ENCODE measurements at places on chromosomes 2 and 18.

- DNase-seq = peak; percentile 3
Observed at GRCh38 chr2:241769819-241770184, 6.8 kb upstream of the GAL3ST2 start.

- DNase-seq = no peak
Observed at GRCh38 chr2:127857265-127857808, 618 bp downstream of the POLR2D start.

GRCh38 chr2:235066895-235067294 is 115.1 kb downstream of the SH3BP4 start:
- no peak for DNase-seq

- DNase-seq = no peak
Observed at GRCh38 chr2:131517106-131517831, 10.4 kb upstream of the CCDC74A start.

- no peak for DNase-seq
Observed at GRCh38 chr2:126761256-126761980, 105.5 kb downstream of the GYPC start.

GRCh38 chr18:50013363-50014138 is 181.4 kb downstream of the MYO5B start:
- DNase-seq = no peak

DNA sequence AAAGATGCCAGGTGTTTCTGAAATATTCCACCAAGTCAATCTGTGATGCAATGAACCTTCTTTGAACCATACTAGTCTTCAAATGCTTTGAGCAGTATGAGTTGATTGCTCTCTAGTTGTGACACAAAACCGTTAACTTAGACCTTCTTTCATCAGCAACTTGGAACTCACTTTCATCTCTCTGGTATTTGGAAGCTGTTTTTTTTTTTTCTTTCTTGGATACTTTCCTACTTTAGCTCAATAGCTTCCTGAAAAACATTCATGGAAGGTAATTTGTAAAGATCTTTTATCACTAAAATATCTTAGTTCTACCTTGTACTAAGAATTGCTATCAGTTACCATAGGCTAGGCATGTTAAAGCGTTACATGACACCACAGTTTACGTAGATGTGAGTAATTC is 1071.9 kb upstream of the CHAC2 start:
- DNase-seq = no peak

- DNase-seq = peak; percentile 76
Observed at GRCh38 chr2:3604991-3605961, 10.4 kb downstream of the COLEC11 start.

GRCh38 chr2:241553512-241553830 is 5.1 kb upstream of the BOK start:
- DNase-seq = no peak

GRCh38 chr18:56423626-56424025 is 214.8 kb downstream of the TXNL1 start:
- DNase-seq = no peak

- DNase-seq = no peak
Observed at GRCh38 chr2:151905963-151906632, 77.9 kb upstream of the ARL5A start.

DNA sequence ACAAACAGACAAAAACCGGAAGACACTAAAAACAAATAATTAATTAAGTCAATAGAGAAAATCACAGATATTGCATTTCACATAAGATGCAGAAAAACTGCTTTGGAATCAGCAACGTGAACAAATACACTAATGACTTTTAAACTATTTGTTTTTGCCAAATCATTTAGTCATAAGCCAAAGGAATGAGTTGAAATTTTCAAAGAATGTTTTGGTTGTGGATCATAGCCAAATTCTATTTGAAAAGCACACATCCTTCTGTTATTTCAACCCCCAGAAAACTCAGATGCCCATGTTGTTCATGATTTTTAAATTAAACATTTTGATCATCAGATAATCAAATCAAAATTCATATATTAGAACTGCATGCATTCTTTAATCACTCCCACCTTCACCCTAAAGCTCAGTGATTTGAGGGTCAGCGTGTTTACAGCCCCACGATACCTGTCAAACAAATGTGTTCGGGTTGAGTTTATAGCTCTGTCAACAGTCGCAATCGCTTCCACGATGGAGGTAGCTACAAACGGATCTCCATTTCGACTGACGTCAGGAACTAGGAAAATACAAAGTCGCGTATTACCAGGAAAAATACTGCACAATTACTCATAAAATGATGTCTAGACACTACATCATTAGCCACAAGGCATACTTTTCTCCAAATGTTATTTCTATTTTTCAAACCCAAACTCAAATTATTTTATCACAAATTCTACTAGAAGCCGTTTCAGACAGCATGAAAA is 90.2 kb downstream of the PXDN start:
- DNase-seq = no peak

DNA sequence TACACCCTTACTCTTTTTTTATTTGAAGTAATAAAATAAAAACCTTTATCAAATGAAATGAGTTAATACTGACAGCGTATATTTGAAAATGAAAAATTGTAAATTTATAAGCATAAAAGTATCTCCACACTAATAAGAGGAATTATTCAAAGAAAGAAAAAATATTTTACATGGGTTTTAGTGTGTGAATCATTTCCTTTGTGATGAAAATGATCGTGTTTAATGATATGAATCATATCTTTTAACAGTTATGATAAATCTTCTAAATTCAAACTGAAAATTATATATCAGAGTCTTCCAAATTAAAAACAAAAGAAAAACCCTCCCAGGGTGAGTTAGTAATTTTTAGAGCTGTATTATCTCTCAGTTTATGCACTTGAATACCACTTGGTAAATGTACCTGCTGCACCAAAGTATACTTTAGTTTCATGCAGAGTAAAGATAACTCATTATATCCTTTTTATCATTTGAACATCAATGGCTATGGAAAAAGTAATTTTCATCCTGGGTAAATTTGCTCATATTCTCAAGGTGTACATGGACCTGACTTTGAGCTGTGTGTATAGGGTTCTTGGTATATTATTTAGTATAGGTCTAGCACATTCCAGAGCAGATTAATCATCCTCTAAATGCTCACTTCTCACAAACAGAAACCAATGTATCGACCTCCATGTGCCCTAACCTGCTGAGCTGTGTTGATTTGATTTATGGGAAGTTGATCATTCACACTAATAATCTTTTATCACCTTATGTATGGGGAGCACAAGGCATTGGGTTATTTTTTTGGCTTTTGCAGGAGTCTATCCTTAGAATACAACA is 98.7 kb upstream of the VWC2L start:
- DNase-seq = no peak

DNA sequence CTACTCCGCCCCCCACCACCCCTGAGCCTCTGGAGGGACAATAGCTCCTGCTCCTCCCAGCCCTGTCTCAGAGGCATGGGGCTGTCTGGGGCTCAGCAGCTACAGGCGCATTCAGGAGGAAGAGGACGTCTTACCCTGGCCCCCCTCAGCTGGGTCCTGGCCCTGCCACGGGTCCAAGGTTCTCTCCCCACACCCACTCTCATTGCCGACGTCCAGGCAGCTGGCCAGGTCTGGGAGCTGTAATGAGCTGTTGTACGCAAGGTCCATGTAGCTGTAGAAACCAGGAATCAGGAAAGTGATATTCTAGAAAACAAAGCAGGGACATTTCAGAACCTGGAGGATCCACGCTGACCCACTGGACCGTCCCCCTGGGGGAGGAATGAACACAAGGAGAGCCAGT is 13.5 kb downstream of the PASK start:
- DNase-seq = peak; percentile 34

DNA sequence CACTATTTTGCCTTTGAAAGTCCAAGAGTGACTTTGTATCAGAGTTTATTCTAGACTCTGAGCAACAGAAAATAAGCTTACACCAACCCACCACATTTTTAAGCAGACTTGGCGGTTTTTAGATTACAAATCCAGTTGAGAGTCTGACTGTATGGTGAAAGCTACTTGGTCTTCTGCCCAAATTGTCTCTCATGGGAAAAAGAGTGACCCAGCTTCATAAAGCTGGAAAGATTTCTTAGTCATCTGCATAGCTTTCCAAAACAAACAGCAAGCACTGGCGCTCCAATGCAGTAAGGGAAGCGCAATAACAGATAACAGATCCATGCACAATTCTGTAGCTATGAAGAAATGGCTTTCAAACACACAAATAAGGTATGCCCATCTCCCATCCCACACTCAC is 7.1 kb downstream of the DSG1 start:
- DNase-seq = no peak

- no peak for DNase-seq
Observed at GRCh38 chr2:231185050-231185725, 13.2 kb upstream of the ARMC9 start.

DNA sequence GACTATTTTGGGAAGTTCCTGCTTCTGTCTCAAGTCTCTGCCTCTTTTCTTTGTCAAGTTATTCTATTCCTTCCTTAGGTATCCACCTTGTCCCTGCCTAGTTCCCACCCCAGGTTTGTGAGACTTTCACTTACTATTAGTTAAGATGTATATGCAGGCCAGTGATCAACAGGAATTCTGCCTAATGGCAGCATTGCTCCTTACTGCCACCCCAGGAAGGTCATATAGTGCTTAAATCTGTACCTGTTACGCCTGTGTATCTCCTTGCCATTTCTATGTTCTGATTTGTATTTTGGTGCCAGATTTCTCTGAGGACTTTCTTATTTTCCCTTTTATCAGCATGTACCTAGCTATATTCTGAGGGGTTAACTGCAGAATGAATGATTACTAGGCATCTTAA is 746.0 kb upstream of the TMEFF2 start:
- DNase-seq = no peak

DNA sequence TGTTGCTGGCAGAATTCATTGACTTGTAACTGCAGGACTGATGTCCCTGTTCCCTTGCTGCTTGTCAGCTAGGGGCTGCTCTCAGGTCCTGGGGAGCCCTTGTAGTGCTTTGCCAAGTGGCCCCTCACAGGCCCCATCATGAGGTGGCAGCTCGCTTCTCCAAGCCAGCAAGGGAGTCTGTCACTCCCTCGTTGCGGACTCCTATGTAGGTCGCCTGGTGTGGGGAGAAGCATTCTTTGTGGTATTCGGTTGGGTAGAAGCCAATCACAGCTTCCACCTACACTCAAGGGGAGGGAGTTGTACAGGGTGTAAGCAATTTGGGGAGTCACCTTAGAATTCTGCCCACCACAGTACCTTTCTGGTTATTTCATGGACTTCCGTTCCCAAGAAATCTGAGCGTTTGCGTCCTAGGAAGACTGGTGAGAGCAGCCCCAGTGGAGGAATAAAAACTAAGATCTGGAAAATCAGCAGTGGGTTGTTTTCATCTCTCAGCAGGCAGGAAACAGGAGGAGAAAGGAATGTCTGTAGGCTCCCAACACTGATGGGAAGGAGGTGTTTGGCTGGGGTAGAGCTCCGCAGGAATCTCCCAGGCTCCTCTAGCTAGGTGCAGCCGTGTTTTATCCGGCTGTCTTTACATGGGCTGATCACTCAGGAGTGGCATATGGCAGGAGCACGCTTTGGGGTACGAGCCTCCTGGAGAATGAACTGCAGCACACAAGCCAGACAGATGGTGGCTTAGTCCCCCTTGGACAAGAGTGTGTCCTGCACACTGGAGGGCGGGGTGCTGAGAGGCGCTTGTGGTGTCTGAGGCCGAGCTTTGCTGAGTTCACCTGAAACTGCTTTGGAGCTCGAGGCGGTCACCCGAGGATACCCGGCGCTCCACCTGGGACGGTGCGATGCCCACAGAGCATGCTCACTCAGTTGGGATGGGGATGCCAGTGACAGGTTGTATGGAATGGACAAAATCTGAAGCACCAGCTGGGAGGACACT is 58.3 kb downstream of the LDLRAD4 start:
- no peak for DNase-seq

DNA sequence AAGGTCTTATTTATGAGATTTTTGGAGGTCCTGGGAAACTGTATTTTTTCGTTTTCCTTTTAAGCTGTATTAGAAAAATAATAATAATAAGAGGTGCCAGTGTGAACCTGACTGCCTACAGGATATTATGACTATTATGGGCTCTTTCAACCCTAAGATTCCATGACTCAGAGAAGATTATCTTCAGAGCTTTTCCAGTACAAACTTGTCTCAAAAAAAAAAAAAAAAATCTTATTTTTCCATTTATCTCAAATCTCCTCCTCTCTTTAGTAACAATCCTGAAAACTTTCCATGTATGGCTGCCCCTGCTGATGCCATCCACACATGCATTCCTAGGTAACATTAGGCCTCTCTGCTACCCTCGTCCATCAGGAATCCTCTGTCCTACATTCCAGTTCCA is 36.7 kb upstream of the RPE start:
- DNase-seq = no peak

DNA sequence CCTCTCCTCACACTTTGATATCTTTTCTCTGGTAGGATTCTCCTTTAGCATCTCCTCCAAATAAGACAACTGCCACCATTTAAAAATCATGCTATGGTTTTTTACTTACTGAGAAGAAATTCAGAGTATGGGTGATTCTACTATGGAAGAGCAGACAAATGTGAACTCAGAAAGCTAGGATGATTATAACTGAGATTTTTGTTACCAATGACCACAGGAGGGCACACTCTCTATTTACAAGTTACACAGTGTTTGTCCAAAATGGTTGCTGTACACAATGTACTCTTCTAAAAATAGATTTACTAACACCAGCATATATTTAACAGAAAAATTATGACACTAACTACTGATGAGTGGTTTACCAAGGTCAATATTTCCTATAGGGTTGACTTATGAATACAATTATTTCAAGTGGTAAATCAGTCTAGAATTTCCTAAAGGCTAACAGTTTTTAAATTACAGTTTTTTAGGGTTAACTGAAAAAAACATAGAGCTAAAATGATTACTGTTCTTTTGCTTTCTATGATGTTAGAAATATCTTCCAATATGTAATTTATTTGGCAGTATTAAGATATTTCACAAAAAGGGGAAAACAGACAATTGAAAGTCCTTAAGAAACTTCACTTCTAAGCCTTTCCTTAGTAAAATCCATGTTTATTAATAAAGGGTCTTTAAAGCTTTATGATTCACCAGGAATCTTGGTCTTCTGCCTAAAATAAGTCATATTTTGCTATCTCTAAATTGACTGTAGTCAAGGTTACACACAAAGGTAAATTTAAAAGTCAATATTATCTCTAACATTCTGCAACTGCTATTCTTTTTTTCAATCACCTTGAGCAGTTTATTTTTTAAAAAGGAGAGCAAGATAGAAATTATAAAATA is 57.2 kb downstream of the MAP4K3 start:
- DNase-seq = peak; percentile 22

- DNase-seq = no peak
Observed at GRCh38 chr2:128374711-128375413, 56.2 kb upstream of the HS6ST1 start.

GRCh38 chr2:101821828-101822458 is 124.4 kb downstream of the MAP4K4 start:
- DNase-seq = no peak

- DNase-seq = no peak
Observed at GRCh38 chr2:149169656-149170055, 131.2 kb downstream of the LYPD6B start.

GRCh38 chr2:1683297-1683696 is 61.0 kb downstream of the PXDN start:
- DNase-seq = no peak

- DNase-seq = peak; percentile 90
Observed at GRCh38 chr2:108927936-108928659, 60.9 kb downstream of the EDAR start.

- DNase-seq = no peak
Observed at GRCh38 chr2:16654833-16655444, 10.7 kb downstream of the CYRIA start.

GRCh38 chr2:32895424-32895823 is 51.3 kb upstream of the LTBP1 start:
- DNase-seq = no peak

GRCh38 chr2:169139145-169139544 is 69.8 kb downstream of the DHRS9 start:
- no peak for DNase-seq

GRCh38 chr2:85706599-85707296 is 12.6 kb downstream of the GNLY start:
- DNase-seq = no peak

GRCh38 chr18:43635397-43635796 is 358.1 kb upstream of the SYT4 start:
- DNase-seq = no peak
